Stimulated activated CD8-positive, alpha-beta memory T cell treated with anti-CD3 and anti-CD28 coated beads, Interleukin-4, amount 100 ng/mL, for 48 hours (primary cell): ENCODE measurements at places on chromosomes 16 and 17.

DNA sequence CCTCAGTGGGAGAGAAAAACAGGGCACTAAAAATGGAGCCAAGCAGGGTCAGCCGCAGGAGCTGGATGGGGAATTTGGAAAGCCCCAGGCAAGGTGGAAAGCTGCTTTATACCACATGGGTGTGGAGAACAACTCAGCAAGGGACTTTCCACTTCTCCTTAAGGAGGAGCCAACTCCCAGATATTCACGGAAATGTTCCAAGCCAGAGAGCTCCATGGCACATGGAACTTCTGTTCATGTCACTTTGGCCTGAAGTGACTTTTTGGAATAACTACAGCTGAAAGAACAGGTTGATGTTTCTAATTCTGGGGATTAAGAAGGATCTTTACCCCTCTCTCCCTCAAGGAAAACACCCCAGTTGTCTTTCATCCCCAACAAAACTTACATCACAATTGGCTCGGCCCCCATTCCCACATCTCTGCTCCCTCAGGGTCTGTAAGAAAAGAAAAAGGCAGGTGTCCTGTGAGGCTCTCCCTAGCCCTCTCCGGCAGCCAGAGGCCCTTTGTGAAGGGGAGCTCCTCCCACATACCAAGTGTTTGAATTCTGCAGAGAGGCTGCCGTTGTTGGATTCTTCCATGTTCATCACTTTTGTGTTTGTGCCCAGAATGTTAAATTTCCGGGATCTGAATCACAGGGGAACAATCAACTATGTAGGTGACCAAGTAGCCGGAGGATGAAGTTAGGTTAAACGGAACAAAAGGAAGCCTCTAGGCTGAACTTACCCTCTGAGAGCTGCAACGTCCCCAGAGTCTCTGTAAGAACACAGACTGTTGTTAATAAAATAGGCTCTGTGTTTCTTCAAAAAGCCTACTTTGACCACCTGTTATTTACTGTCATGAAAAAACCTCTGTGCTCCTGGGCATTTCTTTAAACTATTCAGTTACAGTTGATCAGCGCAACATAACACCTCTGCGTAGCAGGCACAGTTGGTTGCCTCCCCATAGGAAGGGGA is 41.0 kb downstream of the STAT5A start:
- no peak for DNase-seq

DNA sequence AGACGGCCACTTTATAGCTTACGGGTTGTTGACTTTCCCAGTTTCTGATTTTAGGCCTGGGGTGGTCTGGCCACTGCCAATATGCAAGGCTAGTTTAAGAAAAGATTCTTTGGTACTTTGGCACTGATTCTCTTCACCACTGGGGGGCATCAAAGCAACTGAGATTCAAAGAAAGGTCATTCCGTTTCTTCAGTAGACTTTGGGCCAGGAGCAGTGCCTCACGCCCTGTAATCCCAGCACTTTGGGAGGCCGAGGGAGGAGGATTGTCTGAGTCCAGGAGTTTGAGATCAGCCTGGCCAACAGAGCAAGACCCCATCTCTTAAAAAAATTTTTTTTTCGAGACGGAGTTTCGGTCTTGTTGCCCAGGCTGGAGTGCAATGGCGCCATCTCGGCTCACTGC is 53.0 kb downstream of the RPA1 start:
- DNase-seq = no peak

- DNase-seq = no peak
Measured at GRCh38 chr17:11326492-11326891, 85.5 kb downstream of the SHISA6 start.

DNA sequence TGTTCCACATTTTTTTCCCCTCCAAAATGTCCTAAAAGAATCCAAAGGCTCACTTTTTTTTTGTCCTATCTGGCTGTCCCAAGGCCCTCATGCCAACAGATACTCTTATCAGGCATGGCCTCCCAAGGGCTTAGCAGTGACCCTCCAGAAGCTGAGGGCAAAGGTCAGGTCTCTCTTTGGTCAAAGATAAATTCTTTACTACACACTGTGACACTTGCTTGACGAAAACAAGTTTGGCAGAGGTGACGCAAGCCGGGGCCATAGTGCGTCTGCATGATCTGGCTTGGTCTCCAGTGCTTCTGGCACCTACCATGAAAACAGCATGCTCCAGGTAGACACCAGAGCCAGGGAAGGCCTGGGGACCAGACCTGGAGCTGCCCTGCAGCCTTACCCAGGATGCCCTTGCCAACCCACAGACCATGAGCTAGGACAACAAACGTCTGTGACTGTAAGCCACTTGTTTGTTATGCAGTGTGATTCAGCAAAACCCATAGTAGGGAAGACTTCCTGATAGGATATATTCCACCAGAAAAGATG is 48.5 kb upstream of the IRF8 start:
- DNase-seq = no peak

GRCh38 chr16:89051521-89052166 is 42.0 kb upstream of the ACSF3 start:
- no peak for DNase-seq

GRCh38 chr17:36939052-36939801 is 2.0 kb downstream of the LHX1 start:
- peak; percentile 33 for DNase-seq

- DNase-seq = peak; percentile 77
Measured at GRCh38 chr16:80924372-80924978, 82.2 kb downstream of the CMC2 start.
